SHP77 treated with DMSO at 0.1 percent for 48 hours (cell line): ENCODE measurements at places on chromosomes 2 and 18.

GRCh38 chr2:233862261-233862768 lies 5.9 kb downstream of the MSL3B start:
- no peak for DNase-seq

GRCh38 chr18:61628085-61628484 lies 264.7 kb downstream of the RNF152 start:
- no peak for DNase-seq

DNA sequence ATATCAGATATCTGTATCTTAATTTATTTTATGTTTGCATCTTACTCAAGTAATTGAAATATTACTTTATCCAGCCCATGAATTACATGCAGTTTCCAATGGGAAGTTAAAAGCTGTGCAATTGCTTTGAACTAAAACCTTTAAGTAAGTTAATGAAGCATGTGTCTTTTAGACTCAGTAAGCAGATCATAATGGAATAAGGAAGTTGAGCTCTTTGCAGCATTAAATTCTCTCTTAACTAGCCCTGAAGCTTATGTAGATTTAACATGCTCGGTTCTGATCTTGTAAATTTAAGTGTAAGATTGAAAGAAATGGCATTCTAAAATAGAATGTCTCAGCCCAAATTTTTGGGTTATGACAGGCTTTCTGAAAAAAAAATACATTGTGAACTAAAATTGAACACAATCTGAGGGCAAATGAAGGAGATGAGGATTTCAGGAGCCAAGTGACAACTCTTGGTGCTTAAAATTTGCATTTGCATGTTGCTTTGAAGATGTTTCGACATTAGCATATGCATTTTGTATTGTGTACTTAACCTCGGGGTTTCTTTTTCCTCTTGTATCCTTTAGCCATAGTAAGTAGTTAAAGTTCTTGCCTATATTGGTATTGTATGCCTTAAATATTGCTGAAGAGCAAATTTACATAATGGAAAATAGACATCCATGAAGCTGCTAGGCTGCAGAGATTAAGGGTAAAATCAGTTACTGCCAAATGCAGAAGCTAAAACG lies 297.8 kb upstream of the KCNJ3 start:
- no peak for DNase-seq

- DNase-seq, result no peak
These were observed 190.7 kb downstream of the NCKAP5 start for GRCh38 chr2:133377599-133377998.

DNA sequence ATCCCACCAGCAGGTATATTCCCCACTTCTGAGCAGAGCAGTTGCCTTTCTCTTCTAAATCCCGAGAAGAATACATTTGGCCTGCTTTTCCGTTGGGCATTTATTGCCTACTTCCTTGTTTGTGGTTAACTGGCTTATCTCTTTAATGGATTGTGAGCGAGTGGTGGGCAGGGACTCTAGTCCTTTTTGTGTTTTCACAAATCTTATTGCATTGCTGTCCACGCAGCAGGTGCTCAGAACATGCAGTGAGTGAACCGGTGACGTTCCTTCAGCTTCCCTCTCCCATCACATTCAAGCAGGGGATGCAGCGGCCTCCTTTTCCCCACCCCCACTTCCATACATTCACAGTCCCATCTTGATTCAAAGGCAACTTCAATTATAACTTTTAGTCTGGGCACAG lies 28.9 kb upstream of the GAREM2 start:
- no peak for DNase-seq

DNA sequence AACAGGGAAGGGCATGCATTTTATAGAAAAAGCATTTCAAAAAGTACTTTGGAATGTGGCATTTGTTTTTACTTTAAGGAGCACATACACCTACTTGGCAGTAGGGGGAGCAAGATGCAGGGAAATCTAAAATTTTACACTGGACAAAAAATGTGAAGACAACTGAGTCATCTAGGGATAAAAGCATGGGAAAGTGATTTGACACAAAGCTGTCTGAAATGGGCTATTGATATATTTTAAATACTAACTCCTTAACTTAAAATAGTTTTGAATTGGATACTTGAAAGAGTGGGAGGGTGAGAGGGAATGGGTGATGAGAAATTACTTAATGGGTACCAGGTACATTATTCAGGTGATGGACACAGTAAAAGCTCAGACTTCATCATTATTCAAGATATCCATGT lies 15.8 kb downstream of the TMEM200C start:
- DNase-seq, result no peak

GRCh38 chr2:10338270-10339188 lies 35.8 kb downstream of the HPCAL1 start:
- DNase-seq, result no peak

DNA sequence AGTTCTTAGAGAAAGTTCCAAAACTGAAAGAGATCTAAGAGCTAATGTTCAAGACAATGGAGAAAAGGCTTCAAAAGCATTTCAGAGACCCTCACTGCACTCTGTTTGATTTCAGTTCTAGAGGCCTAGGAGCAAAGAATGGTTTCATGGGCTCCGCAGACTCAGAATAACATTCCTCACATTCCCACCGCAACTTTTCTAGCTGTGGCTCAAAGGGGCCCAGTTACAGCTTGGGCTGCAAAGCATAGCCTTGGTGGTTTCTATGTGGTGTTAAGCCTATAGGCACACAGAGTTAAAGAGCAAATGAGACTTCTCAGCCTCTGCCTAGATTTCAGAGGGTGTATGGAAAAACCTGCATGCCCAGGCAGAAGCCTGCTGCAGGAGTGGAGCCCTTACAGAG lies 73.0 kb downstream of the FSIP2 start:
- no peak for DNase-seq

GRCh38 chr2:70962211-70962884 lies 16.1 kb upstream of the ANKRD53 start:
- no peak for DNase-seq

- DNase-seq, result no peak
These were observed 879.9 kb downstream of the DCC start for GRCh38 chr18:53219853-53220252.

DNA sequence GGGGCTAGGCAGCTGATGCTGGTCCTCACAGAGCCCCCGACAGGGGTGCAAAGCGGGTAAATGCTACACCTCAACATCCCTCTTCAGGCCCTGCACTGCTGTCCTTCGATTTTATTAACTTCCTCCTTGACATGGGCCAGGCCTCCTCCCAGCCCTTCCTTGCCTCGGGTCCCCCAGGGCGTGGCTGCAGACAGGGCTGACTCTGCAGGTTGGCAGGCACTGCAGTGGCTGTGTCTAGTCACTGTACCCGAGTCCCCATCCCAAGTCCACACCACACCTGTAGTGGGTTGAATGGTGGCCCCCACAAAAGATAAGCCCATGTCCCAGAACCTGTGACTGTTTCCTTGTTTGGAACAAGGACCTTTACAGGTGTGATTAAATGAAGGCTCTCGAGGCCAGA lies 140.2 kb downstream of the TWIST2 start:
- DNase-seq, result no peak
